ENCODE measurements at places on chromosomes 7 and 10.

DNA sequence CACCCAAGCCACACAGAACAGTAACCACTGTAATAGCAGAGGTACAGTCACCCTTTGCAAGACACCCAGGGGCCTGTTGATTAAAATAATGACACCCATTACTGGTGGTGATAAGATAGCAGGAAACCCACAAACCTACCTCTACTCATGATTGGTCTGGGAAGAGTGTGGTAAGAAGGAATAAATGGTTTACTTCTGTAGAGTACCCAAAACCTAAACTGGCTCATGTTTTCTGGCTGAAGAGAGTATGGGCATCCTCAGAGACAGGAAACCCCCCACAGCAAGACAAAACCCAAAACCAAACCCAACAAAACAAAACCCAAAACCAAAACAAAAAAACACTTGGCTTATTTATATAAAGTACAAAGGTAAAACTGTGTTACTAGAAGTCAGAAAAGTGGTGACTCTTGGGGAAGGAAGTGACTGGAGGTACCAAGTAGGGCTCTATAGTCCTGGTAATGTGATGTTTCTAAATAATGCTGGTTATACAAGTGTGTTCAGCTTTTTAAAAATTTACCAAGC lies 15.5 kb upstream of the DNAJB12 start:
- no peak for DNase-seq

DNA sequence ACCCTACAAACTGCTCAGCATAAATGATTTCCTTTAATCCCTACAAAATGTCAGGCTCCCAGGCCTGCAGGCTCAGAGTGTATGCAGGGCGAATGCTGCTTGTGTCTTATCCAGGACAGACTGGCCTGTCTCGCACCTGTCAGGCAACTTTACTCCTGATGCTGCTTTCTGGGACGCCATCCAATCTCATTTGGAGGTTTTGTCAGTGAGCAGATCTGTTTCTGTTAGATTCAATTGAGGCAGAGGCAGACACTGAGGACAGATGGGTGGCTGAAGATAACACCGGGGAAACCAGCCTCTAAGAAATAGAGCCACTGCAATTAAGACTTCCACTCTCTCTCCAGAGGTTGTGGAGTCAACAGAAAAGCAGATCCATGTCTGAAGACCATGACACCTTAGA lies 115.6 kb downstream of the DPP6 start:
- DNase-seq: no peak

- DNase-seq: no peak
Observed at GRCh38 chr7:2971914-2972834, 71.5 kb downstream of the CARD11 start.

DNA sequence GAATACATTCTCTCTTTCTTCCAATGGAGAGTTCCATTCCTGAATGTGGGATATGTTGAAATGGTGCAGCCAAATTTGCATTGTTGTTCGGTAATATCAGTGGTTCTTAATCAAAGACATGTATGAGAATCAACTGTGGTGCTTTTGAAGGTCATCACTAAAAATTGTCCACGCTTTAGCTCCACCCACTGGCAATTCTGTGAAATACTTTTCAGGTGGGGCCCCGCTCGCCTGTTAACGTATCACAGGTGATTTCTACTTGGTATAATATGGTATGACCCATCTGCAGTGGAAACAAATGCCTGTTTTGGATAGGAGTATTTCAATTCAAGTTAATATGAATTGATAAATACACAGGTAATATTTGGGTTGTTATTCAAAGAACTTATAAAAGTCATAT lies 178.4 kb downstream of the NSUN6 start:
- DNase-seq: no peak

DNA sequence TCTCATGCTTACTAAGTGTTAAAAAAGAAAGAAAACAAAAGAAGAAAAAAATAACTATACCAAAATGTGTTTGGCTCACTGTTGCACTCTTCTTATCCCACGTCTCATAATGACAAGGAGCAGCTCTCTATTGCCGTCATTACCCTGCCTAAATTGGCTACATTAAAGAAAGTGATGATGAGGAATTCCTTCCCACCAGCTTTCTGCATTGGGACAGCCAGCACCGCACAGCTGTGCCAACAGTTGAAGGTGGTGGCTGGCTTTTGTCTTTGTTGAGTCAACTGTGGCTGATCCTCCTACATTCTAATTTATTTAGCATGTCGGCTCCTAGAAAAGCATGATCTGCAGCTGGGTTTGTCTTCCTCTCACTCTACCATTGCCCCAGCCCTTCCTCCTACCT lies 751.8 kb downstream of the KCNMA1 start:
- no peak for DNase-seq

GRCh38 chr7:107471292-107472070 lies 1.6 kb downstream of the GPR22 start:
- DNase-seq: no peak

- no peak for DNase-seq
Observed at GRCh38 chr7:42981601-42982000, 49.4 kb downstream of the MRPL32 start.

DNA sequence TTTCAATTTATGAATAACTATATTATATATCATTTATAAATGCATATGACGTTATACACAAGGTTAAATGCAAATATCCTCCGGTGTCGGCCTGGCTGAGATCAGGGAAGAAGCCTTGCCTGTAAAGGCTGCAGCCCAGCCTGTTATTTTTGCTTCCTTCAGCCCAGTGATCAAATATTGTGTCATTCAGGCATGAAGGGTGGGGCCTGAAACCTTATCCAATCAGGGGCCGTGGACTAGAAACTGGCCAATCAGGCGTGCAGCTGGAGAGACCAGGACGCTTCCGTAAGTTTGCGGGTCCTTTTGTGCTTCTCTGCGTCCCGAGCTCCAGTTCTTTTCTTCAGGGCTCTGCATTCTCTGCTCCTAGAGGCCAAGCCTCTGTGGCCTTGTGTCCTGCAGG lies at the start of gene ZNF722:
Gene ZNF722 (plus strand): TSS at position 301 of the 400 bp plus-strand sequence. CDS start 113 bp downstream, outside the sequence.
- no peak for DNase-seq

DNA sequence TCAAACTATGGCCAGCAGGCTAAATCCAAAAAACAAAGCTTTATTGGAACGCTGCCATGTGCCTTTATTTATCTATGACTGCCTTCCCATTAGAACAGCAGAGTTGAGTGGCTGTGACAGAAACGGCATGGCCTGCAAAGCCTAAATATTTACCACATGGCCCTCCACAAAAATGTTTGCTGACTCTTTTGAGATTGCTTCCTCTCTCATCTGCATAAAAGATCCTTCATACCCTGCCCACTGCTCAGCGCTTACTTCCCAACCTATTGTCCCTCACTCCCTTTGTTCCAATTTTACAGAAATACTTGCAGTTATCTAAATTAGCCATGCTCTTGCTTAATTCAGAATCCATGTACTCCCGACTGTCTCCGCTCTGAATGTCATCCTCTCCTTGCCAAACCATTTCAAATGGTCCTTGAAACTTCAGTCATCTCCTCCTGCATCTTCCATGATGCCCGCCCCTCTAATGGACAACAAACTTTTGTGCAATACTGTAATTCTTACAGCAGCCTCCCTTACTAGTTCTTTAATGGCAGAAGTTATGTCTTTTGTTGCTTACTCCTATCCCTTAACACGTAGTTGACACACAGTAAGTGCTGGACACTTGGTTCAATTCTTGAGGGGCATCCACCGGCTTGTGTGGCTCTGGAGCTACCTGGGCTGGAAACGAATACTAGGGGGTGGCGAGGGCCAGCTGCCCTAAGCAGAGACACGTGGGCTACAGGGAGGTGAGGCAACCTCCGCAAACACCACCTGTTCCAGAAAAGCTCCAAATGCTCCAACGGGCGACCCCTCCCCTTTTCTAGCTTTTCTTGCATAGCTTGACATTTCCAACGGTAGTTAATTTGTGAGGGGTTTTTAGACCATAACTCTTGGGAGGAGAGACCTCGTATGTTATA lies 832 bp downstream of the XRCC2 start:
- peak; percentile 34 for DNase-seq

GRCh38 chr7:91569728-91570457 lies 305.7 kb downstream of the FZD1 start:
- DNase-seq: no peak

- DNase-seq: no peak
Observed at GRCh38 chr10:25384618-25385017, 209.8 kb downstream of the GPR158 start.

DNA sequence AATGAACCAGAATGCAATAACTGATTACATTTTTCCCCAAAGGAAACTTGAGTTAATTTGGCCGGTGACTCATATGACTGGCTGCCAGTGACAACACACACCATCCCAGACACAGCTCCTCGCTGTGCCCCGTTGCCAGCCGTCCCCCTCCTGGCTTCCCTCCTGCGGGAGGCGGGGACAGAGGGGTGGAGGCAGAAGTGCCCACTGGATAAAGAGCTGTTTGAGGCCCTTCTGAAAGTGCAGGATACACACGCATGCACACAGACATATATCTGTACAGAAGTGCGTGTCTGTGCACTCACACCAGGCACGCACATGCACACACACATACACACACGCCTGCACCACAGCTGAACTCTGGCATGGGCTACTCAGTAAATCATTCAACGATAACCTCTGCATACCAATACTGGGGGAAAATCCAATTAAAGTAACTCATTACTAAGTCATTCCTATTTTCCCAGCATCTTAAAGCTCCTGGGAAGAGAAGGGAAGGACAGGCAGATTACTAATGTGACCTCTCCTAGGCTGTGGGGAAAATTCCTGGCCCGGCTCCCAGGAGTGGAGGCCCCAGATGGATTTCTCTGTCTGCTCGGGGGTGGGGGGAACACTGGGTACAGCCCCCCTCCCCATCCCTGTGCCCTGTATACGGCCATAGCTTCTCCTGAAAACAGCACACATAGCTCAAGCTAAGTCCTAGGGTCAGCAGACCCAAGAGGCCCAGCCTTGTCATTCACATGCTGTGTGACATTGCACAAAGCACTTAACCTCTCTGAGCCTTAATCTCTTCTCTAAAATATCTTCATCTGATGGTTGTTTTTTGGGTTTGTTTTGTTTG lies 52.3 kb upstream of the MYL10 start:
- no peak for DNase-seq

DNA sequence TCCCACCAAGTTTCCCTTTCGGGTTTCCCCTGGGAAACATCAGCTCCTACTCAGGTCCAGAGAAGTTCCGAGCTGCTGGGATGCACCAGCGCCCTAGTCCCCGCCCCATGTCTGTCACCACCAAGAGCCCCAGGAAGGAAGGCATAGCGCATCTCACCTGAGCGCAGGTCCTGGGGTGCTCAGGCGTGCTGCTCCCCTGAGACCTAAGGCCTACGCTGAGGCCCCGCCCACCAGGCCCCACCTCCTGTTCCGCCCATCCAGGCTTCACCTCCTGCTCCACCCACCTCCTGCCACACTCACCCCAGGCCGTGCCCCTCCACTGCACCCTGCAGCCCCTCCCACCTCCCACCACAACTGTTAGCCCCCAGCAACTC lies 1.2 kb upstream of the TFR2 start:
- peak; percentile 39 for DNase-seq
